Femur (tissue), 1 donor: ENCODE measurements at places on chromosomes 2 and 18.

- DNase-seq = no peak
Measured at GRCh38 chr2:18505703-18506341, 54.6 kb downstream of the RDH14 start.

- no peak for DNase-seq
Measured at GRCh38 chr2:46550686-46551404, 71.5 kb downstream of the TMEM247 start.

- no peak for DNase-seq
Measured at GRCh38 chr2:168032091-168032490, 215.3 kb downstream of the STK39 start.

GRCh38 chr2:161030260-161031063 is 129.8 kb upstream of the TANK start:
- no peak for DNase-seq

- no peak for DNase-seq
Measured at GRCh38 chr2:187461294-187462261, 13.5 kb upstream of the CALCRL start.

GRCh38 chr2:218400167-218400929 is 680 bp downstream of the CTDSP1 start:
- peak; percentile 72 for DNase-seq

DNA sequence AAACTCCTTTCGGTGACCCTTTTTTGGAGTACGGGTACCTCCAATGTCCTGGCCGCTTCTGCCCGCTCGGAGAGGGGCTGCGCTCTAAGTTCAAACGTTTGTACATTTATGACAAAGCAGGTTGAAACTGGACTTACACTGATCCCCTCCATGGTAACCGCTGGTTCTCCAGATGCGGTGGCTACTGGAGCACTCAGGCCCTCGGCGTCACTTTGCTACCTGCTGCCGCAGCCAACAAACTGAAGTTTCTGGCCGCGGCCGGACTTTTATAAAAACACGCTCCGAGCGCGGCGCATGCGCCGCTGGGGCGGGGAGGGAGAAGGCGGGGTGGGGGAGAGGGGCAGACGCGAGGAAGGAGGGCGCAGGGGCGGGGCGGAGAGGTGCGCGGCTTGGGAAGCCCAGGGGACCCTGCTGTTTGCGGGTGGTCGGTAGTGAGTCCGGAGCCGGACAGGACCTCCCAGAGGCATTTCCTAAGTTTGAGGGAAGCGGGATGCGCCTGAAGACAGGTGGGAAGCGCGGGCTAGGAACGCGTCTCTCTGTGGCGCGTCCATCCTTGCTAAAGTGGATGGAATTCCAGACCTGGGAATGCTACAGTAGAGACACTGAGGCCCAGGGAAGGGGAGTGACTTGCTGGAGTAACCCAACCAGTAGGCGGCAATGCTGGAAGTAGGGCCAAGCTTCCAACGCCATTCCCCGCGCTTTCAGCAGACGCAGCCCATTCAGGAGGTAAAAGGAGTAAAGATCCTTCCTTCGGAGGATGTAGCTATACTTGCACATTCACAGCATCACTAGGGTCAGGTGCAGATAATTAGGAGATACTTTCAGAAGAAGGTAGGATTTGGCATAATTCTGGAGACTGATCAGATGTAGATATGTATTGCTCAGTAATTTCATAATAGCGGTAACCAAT is at the start of gene CXCR4:
CXCR4 (minus strand) TSS at position 241 of the 910 bp plus-strand sequence; CDS start at position 152, 89 bp downstream.
- peak; percentile 82 for DNase-seq
